Endothelial cell (in vitro differentiated cells): ENCODE measurements at places on chromosomes 2 and 18.

- DNase-seq: no peak
Observed at GRCh38 chr2:24334245-24334633, 26.1 kb downstream of the ITSN2 start.

GRCh38 chr2:86631846-86632485, 8.3 kb upstream of the RNF103 start:
- DNase-seq: no peak

DNA sequence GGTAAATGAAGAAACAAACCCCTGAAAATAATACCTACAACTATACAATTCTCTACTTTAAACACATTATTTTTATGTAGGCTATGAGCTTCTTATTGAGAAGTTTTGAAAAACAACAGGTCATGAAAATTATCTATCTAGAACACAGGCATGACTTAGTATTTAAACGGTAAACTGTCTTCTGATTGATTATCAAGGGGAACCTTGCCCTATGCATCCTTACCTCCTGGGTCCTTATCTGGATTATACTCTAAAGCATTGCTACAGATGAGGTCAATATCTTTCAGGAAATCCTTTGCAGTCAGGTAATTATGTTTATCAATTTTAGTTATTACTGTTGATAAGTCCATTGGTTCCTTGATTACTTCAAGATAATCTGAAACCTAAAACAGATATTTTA, 144.3 kb downstream of the ATAD2B start:
- no peak for DNase-seq

GRCh38 chr2:144510294-144510991, 9.5 kb downstream of the ZEB2 start:
- DNase-seq: no peak

DNA sequence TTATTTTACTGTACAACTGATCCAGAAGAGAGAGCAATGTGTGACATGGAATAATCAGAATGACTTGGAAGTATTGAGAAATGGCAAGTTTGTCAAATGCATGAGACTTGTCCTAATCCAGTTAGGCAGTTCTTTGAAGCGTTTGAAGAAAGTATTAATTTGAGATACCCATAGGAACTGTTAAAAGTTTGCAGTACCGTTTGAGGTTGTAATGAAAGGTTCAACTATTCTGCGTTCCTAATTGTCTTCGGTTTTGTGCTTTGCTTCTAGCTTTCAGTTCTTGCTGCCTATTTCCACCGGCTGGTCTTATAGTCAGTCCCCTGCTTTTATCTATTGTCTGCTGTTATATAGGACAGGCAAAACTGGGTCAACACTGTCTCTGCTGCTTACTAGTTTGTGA, 41.8 kb downstream of the COX7A2L start:
- DNase-seq: no peak

- DNase-seq: no peak
Observed at GRCh38 chr18:47928466-47928865, 2.0 kb downstream of the SMAD2 start.

GRCh38 chr2:199590321-199591203, 132.8 kb upstream of the SATB2 start:
- DNase-seq: no peak

GRCh38 chr2:121171625-121172119, 113.3 kb downstream of the TFCP2L1 start:
- no peak for DNase-seq

DNA sequence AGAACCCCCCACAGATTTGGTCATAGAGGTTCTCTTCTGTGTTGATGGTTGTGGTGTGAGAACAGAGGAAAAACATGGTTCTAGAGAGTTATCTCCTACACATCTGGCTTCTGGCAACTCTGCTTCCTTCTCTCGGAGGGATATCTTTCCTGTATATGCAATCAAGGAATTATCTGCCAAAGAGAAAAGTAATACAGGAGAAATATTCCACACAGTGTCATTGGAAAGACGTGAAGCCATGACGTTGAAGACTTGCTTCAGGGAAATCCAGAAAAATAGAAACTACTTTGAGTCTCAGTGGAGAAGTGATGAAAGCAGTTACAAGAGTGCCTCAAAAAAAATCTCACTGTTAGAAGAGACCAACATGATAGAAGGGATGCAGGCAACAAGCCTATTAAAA, 78.5 kb downstream of the RAB31 start:
- DNase-seq: no peak

DNA sequence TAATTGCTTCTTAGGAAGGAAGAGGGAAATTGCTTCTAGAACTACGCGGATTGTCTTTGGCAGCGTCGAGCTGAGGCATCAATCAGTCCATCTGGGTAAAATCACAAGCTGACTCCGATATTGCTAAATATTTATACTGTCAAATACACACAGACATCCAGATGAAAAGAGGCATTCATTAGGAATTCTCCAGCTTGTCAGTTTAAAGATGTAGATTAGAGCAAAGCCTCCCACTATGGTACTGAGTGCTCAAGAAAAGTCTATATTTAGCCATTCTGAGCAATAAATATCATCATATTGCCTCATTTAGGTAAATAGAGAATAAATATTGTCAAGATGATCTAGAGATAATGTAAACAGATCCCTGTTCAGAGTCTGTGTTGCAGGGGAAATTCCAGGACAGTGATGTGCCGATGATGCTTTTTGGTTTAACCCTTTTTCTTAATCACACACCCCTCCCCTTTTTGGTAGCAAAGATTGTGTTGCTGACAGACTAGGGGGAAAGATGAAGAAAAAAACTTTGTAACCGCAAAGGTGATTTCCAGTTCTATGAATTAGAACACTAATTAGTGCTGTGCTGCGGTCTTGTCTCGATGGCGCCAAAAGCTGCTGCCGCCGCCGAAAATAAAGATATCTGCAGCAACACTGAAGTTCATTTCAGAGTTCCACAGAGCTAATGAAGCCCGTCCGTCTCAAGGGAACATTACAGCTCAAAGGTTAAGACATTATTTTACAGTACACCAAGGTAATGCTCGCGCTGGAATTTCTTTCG, 171.8 kb downstream of the PTGR3 start:
- no peak for DNase-seq

GRCh38 chr2:48699348-48699930, 56.1 kb downstream of the LHCGR start:
- DNase-seq: no peak

- DNase-seq: no peak
Observed at GRCh38 chr2:176986487-176986886, 226.1 kb upstream of the HNRNPA3 start.

GRCh38 chr2:198289811-198290210, 485.4 kb downstream of the PLCL1 start:
- DNase-seq: no peak

GRCh38 chr2:152354909-152355308, 19.9 kb downstream of the FMNL2 start:
- no peak for DNase-seq

DNA sequence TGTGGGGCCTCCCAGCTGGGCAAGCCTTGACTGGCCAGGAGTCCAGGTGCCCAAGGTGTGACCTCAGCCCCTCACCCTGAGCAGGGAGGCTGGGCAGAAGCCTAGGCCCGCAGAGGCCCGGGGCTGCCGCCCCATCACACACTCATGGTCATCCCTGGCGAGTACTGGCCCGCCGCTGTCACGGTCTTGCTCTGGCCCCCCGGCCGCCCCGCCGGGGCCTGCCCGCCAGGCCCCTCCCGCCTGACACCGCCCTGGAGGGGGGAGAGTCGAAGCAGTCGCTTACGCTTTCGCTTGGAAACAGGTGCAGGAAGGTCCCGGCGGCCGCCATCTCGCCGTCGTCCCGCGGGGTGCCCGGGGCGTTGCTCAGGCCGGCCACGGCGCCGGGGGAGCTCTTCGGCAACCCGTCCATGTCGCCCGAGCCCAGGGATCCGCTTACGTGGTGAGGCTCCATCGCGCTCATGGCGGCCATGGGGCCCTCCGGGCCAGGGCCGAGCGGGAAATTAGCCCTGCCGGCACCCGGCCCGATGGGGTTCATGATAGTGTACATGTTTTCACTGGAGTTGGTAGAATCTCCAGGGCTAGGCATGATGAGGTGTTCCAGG, 26.6 kb upstream of the ANKRD62 start:
- no peak for DNase-seq

DNA sequence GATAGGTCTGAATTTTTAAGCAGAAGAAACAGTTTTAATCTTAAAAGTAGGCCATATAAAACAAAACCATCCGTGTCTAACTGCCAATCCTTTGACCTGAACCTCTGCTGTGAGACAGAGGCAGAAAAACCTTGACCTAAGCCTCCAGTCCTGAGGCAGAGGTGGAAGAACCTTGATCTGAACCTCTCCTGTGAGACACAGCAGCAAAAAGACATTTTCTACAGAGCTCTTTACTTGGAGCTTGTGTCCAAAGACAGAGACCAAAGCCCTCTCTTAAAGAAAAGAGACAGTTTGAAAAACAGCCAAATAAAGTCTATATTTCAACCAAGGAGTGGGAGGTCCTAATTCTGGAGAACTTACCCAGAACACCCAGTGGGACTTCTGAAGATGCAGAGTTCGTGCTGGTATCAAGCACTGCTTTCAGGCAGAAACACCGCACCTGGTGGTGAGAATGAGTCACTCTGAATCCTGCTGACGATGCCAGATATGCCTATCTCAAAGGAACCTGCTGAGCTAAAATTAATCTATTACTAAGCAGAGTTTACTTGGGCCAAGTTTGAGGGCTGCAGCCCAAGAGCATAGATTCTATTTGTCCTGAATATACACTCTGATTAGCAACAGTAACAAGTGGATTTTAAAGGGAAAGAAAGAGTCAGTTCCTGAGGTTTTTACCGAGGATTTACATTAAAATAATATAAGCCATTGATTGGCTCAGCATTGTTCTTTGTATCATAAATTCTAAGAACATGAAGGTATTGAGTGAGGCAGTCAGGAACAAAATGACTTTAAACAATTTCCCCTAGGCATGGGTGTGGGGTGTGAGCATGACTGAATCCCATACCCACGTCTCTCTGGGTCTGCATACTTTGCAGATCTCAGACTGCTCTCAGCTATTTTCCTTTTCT, 806.4 kb downstream of the TRIB2 start:
- no peak for DNase-seq

DNA sequence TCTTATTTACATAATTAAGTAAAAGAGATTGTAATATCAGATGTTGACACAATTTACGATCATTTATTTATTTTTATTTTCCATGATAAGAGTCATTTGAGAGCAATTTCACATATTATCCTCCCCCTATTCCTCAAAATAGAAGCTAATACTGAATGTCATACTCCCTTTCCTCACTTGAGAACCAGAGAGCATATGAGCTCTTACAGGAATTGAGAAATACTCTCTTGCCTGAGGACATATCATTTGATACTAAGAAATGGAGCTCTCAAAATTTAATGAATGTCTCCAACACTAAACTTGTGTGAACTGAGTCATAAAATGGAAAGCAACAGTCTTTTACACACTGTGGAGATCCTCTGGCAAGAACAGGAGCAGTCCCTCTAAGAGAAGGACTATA, 68.5 kb upstream of the CHST9 start:
- DNase-seq: no peak

DNA sequence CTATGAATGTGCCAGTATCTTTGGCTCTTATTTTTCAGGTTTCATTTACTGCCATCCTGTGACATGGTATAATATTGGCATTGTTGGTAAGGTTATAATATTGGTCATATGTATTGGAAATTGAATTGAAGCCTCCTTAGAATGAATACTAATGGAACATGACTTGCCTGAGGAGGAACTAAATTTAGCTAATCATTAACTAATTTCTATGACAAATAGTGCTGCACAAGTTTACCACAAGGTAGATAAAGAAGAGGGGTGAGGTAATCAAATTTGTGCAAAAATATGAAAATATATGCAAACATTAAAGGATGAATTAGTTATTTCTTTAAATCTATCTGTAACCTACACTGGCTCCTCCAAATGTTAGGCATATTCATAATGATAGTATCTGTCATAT, 43.2 kb upstream of the ORC2 start:
- DNase-seq: no peak

DNA sequence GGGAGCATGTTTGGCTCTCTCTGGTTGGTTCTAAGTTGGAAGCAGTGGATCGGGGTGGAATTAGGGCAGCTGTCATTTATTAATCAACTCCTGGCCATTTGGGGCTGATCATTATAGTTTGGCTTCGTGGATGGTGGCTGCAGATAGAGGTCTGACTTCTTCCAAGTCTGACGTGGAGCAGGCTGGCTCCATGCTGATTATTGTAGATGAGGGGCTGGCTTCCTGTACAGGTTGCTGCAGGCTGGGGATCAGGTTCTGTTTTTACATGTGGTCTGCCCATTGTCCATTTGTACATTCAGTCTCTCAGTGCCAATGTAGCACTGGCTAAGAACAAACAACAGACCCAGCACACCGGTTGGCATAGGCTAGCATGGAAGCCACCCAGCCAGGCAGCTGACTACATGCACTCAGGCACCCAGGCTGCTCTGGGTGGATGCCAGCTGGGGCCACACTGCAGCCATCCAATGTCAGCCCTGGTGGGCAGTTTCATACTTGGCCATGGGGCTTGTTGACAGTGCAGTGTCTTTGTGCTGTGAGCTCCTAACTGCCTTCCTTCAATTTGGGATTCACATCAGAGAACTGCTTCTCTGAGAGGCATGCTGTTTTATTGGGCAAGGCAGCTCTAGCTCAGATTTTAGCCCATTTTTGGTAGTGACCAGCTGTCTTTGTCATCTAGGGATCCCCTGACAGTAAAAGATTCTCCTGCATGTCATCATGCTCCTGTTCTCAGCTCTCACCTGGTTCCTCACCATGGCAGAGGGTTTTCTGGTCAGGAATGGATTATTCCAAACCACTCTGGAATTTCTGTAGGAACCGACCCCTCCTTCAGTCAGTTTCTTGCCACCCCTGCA, 25.4 kb downstream of the NPAS2 start:
- DNase-seq: no peak

- DNase-seq: no peak
Observed at GRCh38 chr2:9258501-9258900, 51.9 kb downstream of the ASAP2 start.

GRCh38 chr2:63993871-63994270, 25.4 kb downstream of the VPS54 start:
- no peak for DNase-seq

DNA sequence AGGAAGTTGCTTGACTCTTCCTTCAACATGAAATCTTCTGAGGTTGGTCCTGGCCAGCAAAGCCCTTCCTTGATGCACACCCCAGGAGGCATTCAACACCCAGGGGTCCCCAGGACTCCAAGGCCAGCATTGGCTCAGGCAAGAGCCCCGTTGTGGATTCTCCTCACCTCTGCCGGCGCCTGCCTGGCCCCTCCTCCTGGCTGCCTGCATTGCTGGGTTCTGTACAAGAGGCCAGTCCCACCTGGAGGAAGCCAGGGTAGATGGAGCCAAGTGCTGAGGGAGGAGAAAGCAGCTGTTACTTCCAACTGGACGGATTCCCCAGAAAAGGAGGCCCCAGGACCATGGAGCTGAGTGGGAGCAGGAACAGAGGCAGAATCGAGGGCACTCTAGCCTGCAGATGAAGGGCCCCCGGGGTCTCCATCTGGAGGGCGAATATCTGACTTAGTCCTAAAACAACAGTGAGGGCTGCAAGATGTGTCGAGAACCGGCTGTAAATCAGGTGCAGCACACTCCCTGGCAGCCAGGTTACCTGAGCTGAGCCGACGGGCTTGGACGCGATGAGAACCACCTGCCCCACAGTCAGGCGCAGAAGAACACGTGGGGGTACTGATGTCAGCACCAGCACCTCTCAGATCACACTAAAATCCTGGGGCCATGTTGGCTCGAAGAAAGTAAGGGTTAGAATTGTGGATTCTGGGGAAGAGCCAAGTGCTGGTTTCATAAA, 399.6 kb upstream of the SALL3 start:
- no peak for DNase-seq
